Breast epithelium (tissue), 4 donors: ENCODE measurements at places on chromosomes 11 and 22. TPM values are rescaled to one million over a fixed set of nuclear protein-coding genes. Genes with fewer than 3 reads are reported as not detected.

- no peak overlapping the region for H3K27ac ChIP-seq
- no peaks in the 10 kb centered on the region for H3K27me3 ChIP-seq
- H3K4me3 ChIP-seq = no peak overlapping the region
- no peaks in the 10 kb centered on the region for H3K4me1 ChIP-seq
- DNase-seq = no peak
These were observed 6.0 kb downstream of the HOATZ start for GRCh38 chr11:111520560-111520959.

GPHA2 gene
- not detected for total RNA-seq

DNA sequence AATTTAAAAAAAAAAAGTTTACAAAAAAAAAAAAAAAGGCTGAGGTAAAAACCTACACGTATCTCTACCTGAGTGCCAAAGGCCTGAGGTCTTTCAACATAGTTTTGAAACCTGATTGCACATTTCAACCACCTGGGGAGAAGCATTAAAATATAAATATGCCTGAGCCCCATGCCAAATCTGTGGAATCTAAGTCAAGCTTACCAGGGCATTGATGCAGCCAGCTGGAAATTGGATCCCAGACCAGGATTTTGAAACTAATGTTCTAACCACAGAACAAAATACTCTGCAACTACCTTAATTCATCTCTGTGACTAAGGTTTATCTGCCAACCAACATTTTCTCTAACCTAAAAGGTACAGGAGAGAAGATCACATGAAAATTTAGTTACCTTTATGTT is 38.8 kb upstream of the CHRNA10 start:
- no peaks in the 10 kb centered on the region for H3K27me3 ChIP-seq
- peaks cover 12% of the 10 kb centered on the region for H3K4me1 ChIP-seq
- DNase-seq = peak; percentile 41
- H3K36me3 ChIP-seq = no peaks in the 10 kb centered on the region

- no peak overlapping the region for H3K27ac ChIP-seq
- no peaks in the 10 kb centered on the region for H3K4me1 ChIP-seq
- H3K27me3 ChIP-seq = no peaks in the 10 kb centered on the region
- H3K4me3 ChIP-seq = no peak overlapping the region
- H3K36me3 ChIP-seq = no peaks in the 10 kb centered on the region
These were observed 10.5 kb downstream of the TPST2 start for GRCh38 chr22:26579331-26579886.

GRCh38 chr11:101188173-101188572 is 58.6 kb upstream of the PGR start:
- no peaks in the 10 kb centered on the region for H3K4me1 ChIP-seq
- H3K4me3 ChIP-seq = no peak overlapping the region
- H3K27ac ChIP-seq = no peak overlapping the region
- H3K27me3 ChIP-seq = no peaks in the 10 kb centered on the region
- no peak for DNase-seq
- no peaks in the 10 kb centered on the region for H3K36me3 ChIP-seq

C11orf65 gene
- 0.66 TPM for total RNA-seq

DNA sequence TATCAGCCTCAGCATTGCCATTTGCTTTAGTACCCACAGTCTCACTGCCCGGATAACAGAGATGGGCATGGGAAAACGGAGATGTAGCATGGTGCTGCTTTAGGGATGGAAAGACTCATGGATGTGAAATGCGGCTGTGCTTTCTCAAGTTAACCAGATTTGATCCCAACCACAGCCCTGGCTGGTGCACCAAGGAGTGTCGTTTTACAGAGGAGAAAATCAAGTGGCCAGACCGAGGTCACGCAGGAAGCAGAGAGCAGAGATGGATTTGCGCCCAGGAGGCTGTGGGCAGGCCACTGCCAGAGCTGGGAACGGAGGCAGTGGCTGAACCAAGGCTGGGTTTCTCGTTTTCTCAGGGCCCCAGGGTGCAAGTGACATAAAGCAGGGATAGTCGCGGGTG is 9.0 kb downstream of the MB start:
- H3K36me3 ChIP-seq = no peaks in the 10 kb centered on the region
- no peak for DNase-seq
- H3K27ac ChIP-seq = no peak overlapping the region
- no peak overlapping the region for H3K4me3 ChIP-seq
- H3K27me3 ChIP-seq = no peaks in the 10 kb centered on the region

- H3K4me3 ChIP-seq = no peak overlapping the region
- no peaks in the 10 kb centered on the region for H3K36me3 ChIP-seq
- no peaks in the 10 kb centered on the region for H3K27me3 ChIP-seq
- DNase-seq = no peak
- no peak overlapping the region for H3K27ac ChIP-seq
These were observed 86.5 kb upstream of the GALNT18 start for GRCh38 chr11:11708256-11708655.

DNA sequence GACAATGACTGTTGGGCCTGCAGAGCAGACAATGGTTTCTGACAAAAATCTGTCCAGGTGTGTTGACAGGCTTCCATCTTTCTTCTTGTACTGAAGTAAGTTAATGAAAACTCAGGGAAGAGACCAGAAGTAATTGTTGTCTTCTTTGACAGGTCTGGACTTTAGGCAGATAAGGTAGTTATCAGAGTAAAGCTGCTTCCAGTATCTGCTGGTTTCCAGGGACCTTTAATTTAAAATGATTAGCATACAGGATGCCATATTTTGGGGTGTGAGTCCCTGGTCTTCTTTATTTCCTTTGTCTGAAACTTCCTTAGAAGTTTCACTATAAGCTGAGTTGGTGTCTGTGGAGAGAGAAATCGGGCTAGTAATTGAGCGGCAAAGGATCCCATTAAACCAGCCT is 1.4 kb downstream of the TMX2 start:
- H3K4me1 ChIP-seq = peaks cover 5% of the 10 kb centered on the region
- no peaks in the 10 kb centered on the region for H3K27me3 ChIP-seq
- no peaks in the 10 kb centered on the region for H3K36me3 ChIP-seq
